Lung (tissue), 17 donors: ENCODE measurements at places on chromosomes 13 and 19. TPM values are rescaled to one million over a fixed set of nuclear protein-coding genes. Genes with fewer than 3 reads are reported as not detected.

DNA sequence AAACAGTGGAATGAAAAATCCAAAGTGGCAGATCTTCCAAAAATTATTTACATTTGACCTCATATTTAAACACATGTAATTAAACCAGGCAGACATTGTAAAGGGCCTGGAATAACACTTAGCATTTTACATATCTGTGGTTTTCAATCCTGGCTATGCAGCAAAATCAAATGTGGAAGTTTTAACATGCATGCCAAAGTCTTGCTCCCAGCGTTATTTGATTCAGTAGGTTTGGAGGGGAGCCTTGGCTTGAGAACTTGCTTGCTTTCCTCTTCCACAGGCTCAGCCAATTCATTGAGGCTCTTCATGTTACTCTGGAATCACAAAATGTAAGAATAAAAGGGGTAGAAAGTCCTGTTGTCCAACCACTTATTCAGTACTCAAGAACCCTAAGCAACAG is 42.5 kb upstream of the INTS6 start:
- H3K36me3 ChIP-seq = no peaks in the 10 kb centered on the region
- DNase-seq = peak; percentile 40
- H3K4me3 ChIP-seq = no peak overlapping the region
- H3K27ac ChIP-seq = no peak overlapping the region
- H3K27me3 ChIP-seq = no peaks in the 10 kb centered on the region

DNA sequence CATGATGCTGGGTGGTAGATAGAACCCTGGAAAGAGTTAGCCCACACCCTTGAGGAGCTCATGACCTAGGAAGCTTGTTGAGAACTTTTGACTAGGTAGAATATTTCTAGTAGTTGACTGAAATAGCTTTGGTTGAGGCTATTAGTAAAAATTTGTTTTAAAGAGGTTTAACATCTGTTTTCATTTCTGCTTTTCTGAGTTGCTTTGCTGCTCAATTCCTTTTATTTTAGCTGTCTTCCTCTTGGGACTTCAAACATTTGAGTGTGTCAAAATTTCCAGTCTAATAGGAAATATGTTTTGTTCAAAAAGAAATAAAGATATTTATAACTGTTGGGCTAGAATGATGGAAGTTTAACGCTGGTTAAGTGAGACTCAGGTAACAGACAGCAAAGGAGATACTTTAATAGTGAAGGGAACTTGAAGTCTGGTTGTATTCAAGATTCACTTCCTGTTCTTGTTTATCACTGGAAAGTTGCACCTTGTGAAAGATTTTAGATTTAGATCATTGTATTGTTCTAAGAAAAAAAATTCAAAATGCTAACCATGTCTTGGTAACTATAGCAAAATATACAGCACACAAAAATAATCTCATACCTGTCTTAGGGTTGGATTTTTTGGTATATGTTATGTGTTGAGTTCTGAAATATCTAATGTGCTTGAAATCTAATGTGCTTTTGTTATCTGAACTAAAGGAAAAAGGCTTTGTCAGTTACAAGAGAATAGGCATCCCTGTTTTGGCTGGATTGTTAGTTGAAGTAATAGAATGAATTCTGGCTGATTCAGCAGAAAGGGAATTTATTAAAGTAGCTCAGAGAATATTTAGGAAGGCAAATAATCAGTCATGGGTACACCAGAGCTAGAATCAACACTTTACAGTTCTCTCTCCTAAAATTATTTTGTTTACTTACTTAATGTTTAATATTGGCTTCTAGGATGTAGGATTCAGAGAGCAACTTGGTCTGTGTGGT is 24.4 kb upstream of the GPR18 start:
- no peak overlapping the region for H3K4me3 ChIP-seq
- H3K27ac ChIP-seq = no peak overlapping the region
- H3K4me1 ChIP-seq = peaks cover 2% of the 10 kb centered on the region
- no peaks in the 10 kb centered on the region for H3K27me3 ChIP-seq
- DNase-seq = no peak
- H3K36me3 ChIP-seq = peaks cover 4% of the 10 kb centered on the region

DNA sequence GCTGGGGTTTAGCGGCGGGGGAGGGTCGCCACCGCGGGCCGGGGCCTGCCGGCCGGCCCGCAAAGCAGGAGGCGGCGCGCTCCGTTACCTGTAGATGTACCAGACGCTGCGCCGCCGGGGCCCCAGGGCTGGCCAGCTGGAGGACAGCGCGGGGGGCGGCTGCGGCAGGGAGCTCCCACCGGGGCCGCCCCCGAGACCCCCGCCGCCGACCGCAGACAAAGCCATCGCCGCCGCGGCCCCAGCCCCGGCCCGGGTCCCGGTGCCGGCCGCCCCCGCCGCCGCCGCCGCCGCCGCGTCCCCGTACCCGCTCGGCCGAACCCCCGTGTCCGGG is 24.8 kb downstream of the SHANK1 start:
- DNase-seq = no peak
- H3K36me3 ChIP-seq = no peaks in the 10 kb centered on the region
- no peaks in the 10 kb centered on the region for H3K4me1 ChIP-seq
- H3K27ac ChIP-seq = no peak overlapping the region
- no peak overlapping the region for H3K4me3 ChIP-seq
- H3K27me3 ChIP-seq = peaks cover 51% of the 10 kb centered on the region

DNA sequence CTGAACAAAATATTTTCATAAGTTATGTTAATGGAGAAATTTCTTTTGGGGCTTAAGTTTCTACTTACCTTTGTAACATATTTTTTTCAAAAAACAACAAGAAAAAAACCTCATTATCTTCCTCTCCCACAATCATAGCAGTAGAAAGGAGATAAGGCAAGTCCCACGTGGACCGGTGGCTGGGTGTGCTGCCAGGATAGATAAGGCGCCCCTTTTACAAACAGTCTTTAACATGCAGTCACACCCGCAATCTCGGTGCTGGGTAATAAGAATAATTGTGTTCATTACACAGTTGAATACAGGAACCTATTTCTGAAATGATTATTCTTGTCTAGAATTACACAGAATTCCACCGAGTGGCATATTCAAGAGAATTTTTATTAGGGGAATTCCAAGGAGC is 1202.3 kb downstream of the UQCRFS1 start:
- H3K27ac ChIP-seq = no peak overlapping the region
- DNase-seq = no peak
- no peaks in the 10 kb centered on the region for H3K27me3 ChIP-seq
- H3K4me3 ChIP-seq = no peak overlapping the region
- H3K4me1 ChIP-seq = no peaks in the 10 kb centered on the region

Gene C19orf38
- polyA plus RNA-seq = 4.2 TPM

Gene BCAM
- 59.2 TPM for polyA plus RNA-seq

Gene PLIN4
- 3.9 TPM for polyA plus RNA-seq
